ENCODE measurements at places on chromosomes 4 and X.

DNA sequence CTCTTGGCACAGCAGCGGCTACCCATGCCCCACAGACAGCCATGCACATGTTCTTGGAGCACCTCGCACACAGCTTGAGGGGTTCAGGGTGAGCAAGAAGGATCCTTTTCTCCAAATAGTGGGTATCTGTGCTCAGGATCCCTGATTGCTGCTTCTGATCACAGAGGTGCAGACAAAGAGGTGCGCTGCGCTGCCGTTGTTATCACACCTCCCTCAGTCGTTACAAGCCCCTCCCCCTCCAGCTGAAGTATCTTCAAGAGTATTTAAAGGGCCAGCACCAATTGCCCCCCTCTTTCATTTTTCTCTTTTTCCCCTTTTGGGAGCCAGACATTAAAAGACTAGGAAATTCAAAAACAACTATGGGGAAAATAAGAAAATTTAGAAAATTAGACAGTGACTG is 44.3 kb downstream of the NELFA start:
- no peak for DNase-seq

- DNase-seq = no peak
These were observed 17.5 kb downstream of the IL13RA2 start for GRCh38 chrX:114999906-115000305.

DNA sequence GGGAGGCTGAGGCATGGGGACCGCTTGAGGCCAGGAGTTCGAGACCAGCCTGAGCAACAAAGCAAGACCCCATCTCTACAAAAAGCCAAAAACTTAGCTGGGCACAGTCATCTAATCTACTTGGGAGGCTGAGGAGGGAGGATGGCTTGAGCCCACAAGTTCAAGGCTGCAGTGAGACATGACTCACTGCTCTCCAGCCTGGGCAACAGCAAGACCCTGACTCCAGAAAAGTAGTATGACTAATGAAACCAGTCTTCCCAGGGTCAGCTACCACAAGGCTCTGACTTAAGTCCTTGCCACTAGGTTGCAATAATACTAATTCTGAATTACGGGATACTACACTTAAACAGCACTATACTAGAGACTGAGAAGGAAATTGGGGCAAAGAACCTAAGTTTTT is 33.1 kb downstream of the ERVMER34-1 start:
- DNase-seq = no peak

- DNase-seq = peak; percentile 51
These were observed 66.2 kb upstream of the AFAP1 start for GRCh38 chr4:8005814-8006215.

GRCh38 chr4:2412534-2412884 is 5.9 kb downstream of the ZFYVE28 start:
- no peak for DNase-seq

GRCh38 chrX:109535578-109535977 is 1.1 kb upstream of the NXT2 start:
- DNase-seq = no peak

GRCh38 chr4:158750379-158750778 is 18.4 kb upstream of the FNIP2 start:
- no peak for DNase-seq

DNA sequence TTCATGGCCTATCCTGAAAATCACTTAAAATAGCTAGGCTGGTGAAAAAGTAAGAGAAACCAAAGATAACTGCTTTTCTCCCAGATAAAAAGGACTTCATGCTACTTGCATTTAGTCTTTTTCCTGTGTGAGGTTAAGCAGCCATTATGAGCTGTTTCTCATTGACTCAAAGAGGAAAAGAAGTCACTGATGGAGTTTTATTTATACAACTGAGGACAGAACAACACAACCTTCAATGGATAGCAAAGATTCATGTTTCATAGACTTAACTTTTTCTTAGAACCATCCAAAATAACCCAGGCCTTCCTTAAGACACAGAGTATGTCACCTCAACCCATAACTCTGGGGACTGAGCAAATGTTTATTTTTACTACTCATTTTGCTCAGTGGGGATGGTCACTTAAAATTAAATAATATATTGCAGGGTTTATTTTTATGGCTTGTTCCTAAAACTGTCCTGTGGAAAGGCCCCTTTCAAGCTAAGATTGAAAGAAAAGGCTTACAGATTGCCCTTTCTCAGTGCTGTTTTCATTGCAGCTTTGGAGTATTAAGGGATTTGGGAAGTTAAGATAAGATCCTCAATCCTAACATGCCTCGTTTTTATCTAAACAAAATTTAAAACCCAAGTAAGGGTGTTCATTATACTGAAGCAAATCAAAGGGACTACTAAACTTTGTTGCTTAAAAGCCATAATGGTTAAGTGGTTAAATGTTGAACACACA is 252.6 kb upstream of the MAD2L1 start:
- no peak for DNase-seq

GRCh38 chr4:110196206-110196870 is 2.1 kb downstream of the ELOVL6 start:
- peak; percentile 90 for DNase-seq

DNA sequence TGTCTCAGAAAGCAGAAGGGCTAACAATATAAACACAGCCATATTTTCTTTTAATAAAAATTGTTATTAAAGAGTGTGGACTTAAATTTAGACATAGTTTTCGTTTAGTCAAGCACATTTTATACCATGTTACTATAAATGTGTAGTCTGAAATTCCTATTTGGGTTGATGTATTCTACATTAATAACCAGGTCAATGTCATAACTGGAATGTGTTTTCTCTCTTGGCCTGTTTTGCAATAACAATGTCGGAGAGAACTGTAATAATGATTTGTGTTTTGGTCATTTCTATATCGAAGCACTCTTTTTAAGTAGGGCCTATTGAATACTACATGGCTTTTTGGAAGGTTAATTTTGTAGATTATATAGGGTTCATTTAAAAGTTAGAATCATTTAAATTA is 5.5 kb downstream of the USO1 start:
- DNase-seq = no peak

DNA sequence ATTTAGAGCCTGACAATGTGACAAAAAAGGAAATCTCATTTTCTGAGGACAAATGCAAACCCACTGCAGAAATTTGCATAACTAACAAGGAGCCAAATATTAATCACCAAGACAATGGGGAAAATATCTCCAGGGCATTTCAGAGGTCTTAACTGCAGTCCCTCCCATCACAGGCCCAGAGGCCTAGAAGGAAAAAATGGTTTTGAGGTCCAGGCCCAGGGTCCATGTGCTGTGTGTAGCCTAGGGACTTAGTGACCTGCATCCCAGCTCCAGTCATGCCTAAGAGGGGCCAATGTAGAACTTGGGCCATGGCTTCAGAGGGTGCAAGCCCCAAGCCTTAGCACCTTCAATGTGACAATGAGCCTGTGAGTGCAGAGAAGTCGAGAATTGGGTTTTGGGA is 44.2 kb downstream of the P2RY10 start:
- DNase-seq = no peak

DNA sequence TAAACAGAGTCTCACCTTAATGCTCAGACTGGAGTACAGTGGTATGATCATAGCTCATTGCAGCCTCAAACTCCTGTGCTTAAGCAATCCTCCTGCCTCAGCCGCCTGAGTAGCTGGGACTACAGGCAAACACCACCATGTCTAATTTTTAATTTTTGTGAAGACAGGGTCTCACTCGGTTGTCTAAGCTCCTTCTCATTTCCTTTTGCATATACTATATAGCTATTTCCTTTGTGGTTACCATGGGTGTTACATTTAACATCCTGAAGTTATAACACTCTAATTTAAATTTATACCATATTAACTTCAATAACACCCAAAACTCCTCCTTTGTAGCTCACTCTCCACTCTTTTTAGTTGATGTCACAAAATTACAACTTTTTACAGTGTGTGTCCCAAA is 114.3 kb downstream of the DCK start:
- no peak for DNase-seq

GRCh38 chr4:68865188-68865638 is 49.4 kb downstream of the UGT2B10 start:
- no peak for DNase-seq

- DNase-seq = no peak
These were observed 102.3 kb downstream of the LARP1B start for GRCh38 chr4:128163177-128164117.

GRCh38 chrX:1388651-1389050 is 3.3 kb downstream of the SLC25A6 start:
- DNase-seq = no peak

DNA sequence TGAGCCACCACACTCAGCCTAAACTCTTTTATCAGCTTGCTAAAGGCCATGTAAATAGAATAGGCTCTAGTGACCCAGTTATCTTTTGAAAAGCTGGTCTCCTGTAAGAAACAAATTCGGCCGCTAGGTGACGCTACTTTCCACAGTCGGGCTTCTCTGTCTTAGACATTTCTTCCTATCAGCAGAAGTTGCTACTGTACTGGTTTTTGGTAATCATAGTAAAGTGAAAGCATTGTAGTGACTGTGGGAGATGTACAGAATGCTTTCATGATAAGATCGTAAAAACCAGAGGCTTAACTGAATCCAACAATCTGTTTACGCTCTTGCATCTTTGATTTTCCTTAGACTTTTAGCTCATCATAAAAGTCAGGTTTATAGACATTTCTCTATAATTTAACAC is 82.6 kb downstream of the GK start:
- DNase-seq = peak; percentile 31

DNA sequence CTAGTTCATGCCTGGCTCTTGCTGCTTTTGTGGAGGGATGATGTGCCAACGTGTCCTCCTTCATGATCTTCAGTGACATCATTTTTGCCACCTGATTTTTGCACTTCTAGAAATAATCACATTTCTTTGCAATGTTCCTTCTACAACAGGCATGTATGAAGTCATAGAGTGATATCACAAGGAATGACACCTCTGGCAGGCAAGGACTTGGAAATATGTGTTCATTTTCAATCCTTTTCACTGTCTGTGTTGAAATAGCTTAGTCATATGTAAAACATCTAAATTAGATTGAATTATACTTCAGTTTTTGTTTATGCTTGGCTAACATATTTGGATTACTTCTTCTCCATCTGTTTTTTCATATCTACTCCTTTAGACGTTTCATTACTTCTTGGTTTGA is 221.2 kb upstream of the STK26 start:
- DNase-seq = no peak

DNA sequence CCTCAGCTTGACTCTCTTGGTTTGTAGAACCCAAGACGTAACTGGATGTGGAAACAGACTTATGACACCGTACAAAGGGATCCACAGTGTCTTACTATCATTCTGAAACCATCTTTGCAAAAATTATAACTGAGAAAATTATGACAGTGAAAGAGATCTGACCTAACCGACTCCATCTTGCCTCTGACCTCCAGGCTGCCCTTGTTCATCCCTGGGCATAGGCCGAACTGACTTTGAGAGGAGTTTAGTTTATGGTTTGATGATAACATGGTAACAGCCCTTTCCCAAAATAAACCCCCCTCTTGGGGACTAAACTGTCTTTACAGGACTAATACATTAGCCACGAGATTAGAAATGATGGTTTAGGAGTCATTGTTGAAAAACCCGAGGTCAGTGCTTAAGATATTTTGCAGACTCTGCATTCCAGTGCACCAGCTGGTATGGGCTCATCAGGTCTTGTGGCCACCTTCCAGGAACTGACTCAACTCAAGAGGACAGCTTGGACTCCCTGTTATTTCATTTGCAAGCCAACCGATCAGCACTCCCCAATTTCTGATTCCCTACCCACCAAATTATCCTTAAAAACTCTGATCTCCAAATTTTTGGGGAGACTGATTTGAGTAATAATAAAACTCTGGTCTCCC is 49.6 kb downstream of the CASP3 start:
- no peak for DNase-seq

- DNase-seq = peak; percentile 17
These were observed 43.6 kb downstream of the TSC22D3 start for GRCh38 chrX:107731831-107732502.

- DNase-seq = no peak
These were observed 180.3 kb upstream of the TENM3 start for GRCh38 chr4:182062936-182063335.

DNA sequence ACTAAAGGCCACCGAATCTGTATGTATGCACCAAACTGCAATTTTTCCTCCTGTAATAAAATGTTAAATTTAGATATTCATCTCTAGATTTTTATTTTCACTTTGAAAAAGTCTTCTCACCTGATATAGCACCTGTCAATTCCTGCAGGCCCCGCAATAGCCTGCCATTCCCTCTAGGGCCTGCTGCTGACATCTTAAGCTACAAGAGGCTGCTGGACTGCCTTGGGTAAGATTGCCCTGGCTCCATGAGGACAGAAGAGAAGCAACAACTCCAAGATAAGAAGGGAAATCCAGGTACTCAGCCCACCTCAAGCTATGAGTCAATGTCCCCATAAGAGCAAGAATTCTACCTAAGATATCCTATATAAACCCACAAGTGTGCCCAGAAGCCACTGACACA is 230.2 kb upstream of the AGTR2 start:
- no peak for DNase-seq

DNA sequence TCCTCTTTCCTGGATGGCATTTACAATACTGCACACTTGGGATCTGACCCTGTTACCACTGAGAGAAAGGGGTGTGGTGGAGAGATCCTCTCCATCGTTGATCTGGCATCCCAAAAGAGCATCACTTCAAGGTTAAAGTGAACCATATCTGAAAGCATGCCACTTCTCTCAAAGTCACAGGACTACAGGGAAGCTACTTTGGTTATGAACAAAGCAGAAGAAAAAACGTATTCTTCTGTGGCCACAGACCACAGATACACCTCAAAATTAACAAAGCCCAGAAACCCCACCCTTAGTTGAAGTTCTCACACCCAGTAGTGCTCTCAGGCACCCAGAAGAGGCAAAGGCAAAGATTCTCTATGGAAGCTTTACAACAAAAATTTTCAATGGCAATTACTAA is 108.3 kb downstream of the JADE1 start:
- no peak for DNase-seq

DNA sequence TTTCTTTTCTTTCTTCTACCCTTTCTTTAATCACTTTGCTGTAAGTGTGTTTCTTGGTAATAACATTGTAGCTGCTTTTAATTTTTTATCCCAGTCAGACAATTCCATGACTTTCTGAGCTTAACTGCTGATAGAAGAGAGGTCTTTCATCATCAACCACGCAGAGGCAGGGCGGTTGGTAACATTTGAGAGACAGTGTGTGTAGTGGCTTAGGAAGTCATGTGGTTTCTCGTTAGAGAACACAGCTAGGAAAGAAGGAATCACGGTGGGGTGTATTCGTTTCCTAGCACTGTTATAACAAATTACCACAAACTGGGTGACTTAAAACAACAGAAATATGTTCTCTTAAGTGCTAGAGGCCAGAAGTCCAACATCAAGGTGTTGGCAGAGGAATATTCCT is 11.5 kb downstream of the PRPS2 start:
- DNase-seq = no peak

DNA sequence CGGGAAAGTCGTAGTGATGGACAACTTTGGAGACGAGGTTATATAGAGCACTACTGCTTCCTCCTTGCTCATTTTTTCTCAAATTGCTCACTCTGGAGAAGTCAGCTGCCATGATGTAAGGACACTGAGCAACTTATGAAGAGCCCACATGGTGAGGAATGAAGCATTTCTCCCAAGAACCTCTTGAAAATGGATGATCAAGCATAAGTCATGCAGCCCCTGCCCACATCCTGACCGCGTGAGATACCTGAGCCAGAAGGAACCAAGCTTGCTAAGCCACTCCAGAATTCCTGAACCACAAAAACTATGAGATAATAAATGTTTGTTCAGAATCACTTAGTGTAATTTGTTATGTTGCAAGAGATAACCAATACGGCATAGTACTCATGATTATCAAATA is 42.8 kb downstream of the PDE5A start:
- no peak for DNase-seq
